NCI-H1436 treated with DMSO at 0.1 percent for 48 hours (cell line): ENCODE measurements at places on chromosomes 3 and 15.

GRCh38 chr3:141015481-141015880 lies 35.7 kb upstream of the SPSB4 start:
- no peak for DNase-seq

GRCh38 chr15:94848054-94848453 lies 616.7 kb downstream of the MCTP2 start:
- DNase-seq, result no peak

DNA sequence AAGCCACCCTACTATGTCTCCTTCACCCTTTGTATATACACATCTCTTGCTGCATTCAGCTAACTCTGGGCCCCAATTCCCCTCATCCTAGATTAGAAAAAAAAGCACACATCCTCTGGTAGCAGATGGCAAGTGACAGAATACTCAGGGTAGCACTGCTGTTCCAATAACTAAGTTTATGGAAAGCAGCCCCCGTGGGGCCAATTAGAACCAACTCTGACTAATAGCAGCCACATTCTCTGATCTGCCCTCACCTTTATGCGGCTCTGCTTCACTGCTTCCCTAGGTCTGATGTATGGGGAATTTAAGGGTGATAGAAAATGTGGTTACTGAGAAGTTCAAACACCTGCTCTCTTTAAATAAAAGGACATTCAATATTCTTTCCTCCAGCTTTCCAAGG lies 74.9 kb upstream of the SETMAR start:
- DNase-seq, result no peak

GRCh38 chr3:128665362-128666021 lies 14.9 kb upstream of the RPN1 start:
- DNase-seq, result no peak

DNA sequence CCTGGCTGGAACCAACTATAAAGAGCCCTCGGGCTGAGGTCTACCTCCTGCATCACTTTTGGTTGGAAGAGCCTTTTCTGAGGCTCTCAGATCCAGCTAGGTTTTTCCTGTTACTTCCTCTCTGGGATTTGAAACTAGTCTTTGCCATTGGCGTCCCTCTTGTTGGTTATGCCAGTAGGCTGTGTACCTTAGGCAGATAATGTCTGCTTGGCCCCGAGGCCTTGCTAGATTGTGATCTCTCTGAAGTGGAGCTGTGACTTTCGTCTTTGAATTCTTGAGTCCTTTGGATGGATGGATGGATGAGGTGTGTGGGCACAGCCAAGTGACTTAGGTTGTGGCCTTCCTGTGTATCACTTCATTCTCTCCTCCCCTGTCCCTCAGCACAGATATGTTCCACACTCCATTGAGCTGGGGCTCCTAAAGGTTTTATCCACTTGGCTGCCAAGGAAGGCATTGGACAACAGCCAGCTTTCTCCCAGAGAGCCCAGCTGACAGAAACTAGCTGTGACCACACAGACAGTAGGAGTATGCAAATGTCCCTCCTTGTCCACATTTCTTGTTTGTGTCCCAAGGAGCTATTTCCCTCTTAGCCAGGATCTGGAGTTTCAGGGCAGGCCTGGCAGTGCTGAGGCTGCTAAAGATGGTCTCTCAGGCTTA lies 7.9 kb upstream of the DNAJC17 start:
- DNase-seq, result no peak
